ENCODE measurements at places on chromosomes 5 and 9. TPM values are rescaled to one million over a fixed set of nuclear protein-coding genes. Genes with fewer than 3 reads are reported as not detected.
A peak's percentile ranks its signal among the peaks of the same experiment; 100 is the strongest.

DNA sequence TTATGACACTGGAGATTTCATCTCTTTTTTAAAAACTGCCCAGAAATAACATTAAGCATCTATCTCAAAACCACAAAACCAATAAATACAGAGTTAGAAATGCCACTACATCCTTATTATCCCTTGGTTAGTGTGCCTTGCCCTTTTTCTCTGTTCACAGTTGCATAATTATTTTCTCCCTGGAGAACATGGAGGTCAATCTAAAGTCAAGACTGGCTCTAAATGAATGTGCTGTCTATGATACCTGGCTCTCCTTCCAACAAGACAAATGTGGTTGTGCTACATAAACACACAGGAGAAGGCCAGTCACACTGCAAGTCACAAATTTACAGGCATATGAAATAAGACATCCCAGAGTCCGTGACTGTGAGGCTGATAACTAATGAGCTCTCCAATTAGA lies 2.8 kb downstream of the FBN2 start:
- no peak for DNase-seq

DNA sequence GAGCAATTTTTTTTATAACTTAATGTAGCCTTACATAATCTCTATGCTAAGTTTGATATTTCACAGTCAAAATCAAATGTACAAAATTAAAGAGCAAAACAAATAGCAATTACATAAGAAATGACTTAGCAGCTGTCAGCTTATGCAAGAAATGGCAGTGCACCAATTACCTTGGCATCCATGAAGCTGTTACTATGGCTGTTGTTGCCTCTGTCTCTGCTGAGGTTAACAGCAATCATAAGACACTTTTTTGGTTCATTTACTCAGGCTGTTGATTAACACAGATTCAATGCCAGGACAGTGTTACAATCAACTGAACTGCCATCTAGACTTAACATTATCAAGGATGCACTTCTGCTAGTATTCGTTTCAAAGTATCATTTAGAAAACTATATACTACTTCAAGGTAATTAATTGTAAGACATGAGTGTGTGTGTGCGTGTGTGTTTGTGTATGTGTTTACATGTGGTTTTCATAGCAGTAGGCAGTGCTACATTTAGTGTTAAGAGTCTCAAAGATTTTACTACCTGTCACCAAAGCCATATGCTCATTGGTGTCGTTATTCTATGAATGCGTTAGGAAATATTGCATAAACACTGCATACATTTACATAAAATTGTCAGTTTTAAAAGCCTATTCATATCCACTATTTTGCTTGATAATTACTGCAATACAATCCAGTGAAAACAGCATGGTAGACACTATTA lies 1084.2 kb upstream of the COX7C start:
- no peak for DNase-seq

DNA sequence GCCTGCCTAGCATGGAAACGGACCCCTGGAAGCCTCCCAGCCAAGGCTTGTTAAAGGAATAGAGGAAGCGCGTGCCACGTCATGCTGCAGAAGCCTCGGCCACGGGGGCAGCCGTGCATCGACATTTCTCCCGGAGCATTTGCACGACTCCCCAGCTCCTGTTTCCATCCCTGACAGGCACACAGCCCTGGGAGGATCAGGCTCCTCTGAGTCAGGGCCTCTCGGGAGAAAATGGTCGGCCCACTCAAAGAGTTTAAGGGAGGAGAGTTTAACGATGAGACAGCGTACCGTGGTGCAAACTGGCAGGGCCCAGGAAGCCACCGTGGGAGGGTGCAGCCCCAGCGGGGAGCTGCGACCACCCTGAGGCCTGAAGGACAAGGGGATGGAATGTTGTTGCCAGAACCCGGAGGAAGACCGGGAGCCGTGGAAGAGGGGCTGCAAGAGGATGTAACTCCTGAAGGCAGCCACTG lies 213.6 kb downstream of the PAX5 start:
- DNase-seq = peak; percentile 20

DNA sequence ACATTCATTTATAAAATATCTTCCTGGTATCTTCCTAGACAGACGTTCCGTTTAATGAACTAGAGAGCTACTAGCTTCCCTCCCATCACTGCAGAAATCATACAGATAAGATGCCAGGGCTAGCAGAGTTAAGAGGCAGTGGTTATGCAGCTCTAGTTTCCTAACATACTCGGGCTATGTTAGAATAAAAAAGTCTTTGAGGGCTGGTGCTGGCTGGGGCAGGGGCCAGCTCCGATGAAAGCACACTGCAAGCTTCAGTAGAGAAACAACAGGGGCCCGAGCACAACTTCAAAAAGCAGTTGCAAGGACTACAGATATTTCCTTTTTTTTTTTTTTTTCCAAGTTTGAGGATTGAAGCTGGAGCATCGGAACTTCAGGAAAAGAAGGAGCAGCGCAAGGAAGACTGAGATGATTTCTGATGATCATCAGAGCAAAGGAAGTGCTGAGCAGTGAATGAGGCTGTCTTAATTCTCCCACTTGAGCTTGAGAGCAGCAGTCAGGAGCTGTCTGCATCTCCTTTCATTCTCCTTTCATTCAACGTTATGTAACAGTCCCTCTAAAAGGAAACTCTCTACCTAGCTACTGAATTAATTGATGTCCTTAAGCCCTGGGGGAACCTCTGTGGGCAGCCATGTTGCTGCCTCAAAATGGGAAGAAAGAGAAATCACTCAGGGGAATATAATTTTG lies 47.6 kb upstream of the ADCY2 start:
- DNase-seq = no peak

- DNase-seq = no peak
Measured at GRCh38 chr5:50875002-50875344, 208.5 kb downstream of the PARP8 start.

DNA sequence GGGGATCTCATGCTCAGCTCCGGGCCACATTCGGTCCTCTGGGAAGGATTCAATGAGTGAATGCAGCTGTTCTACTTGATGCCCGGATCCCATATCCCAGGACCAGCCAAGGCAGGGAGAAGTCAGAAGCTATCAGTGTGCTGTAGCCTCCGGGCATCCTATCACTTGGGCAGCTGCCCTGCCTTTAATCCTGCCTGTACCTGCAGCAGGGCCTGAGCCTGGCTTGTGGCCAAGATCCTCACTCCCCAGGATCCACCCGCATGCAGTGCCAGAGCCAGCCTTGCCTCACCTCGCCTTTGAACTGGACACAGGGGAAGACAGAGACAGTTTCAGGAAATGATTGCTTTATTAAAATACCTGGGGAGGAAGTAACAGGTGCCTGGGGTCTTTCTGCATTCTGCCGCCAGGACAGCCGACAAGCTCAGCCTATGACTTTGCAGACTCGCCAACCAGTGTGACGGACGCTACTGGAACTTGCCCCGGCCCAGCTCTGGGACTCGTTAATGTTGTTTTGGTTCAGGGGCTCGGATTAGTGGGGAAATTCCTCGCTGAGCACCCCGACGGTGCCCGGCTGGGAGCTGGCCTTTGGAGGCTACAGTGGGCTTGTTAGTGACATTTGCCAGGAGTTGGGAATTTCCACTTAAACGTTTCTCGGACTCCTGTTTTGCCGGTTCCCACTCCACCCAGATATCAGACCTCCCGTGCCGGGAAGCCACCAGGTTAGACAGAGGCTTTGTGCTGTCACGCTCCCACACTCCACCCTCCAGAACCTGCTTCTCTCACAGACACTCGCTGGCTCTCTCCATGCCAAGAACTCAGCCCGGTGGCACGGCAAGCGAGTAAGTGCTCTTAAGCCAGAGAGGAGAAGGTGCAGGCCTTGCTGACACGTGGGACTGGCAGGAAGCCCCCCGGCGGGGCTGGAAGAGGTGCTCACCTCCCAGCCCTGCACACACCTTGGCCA lies 721 bp downstream of the PTGES start:
- no peak for DNase-seq

GRCh38 chr5:153153086-153153485 lies 337.4 kb upstream of the GRIA1 start:
- no peak for DNase-seq

DNA sequence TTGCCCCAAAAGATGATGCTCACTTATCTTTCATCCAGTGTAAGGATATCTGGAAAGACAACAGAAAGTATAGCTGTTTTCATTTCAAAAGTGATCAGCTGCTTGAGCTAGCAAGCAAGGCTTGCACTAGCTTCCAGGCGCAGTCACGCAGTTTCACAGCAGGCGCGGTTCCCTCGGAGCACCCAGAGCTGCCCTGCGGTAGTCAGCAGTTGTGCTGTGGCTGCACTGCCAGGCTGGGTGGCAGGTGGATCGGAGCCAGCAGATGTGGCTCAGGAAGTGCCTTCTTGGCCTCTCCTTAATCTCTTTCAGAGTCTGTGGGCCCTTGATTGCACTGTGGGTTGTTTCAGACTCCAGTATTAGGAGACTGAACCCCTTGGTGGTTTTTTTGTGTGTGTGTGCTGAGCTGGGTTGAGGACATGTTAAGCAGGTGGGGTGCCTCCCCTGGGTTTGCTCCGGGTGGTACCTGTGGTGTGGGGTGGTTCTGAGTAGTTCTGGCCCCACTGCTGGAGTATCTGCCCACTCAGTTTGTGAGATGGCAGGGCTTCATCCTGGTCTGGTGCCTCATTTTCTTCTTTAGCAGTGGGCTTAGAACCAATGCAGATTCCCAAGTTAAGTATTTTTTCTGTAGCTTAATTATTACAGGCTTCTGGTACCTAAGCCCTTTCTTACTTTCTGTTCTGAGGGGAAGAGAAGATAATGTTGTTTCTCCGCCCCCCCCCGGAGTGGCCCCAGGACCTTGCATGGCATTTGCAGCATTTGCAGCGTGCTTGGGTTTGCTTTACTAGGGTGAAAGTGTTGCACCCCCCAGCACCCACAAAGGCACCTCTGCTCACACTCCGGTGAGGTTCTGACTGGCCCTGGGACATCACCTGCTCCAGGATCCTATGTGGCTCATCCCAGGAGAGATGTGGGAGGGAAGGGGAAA lies 16.4 kb downstream of the TENT4A start:
- no peak for DNase-seq

DNA sequence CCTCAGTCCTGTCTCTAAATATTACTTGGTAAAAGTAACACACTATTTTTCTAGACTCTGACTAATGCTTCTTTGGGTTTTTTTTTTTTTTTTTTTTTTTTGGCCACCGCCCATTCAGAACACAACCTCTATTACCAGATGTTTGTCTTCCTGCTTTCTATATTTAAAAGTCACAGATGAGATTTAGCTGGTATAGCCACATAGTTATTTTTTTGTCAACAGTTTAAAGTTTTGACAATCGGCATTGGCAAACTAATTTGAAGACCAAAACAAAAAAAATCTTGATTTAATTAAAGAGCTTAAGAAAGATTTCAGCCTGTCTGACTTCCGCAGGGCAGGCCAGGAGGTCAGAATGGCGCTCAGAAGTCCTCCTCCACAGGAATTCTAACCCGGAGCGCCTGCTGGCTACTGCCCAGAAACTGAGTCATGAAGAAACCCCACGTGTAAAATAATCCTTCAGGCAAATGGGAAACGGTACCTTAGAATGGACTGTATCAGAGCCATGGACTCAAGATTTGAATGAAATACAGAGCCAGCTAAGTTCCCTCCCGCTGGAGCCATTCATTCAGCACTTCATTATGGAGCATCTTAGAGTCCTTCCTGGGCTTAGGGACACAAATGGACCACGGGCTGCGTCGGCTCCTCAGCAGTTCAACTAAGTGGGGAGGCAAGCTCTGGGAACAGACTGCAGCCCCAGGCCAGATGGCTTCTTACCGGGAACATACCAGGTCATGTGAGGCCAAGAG lies 55.6 kb downstream of the PTPDC1 start:
- DNase-seq = peak; percentile 68

GRCh38 chr5:54523534-54523933 lies 6.0 kb downstream of the SNX18 start:
- no peak for DNase-seq

GRCh38 chr5:140196115-140196814 lies 21.3 kb downstream of the CYSTM1 start:
- DNase-seq = no peak

GRCh38 chr9:126672634-126673284 lies 59.0 kb downstream of the LMX1B start:
- DNase-seq = no peak

GRCh38 chr9:113380869-113381378 lies 4.1 kb upstream of the HDHD3 start:
- no peak for DNase-seq

GRCh38 chr9:134811673-134812342 lies 68.8 kb upstream of the FCN2 start:
- no peak for DNase-seq

GRCh38 chr5:141211-141610 lies 49.2 kb downstream of the PLEKHG4B start:
- DNase-seq = no peak

- DNase-seq = no peak
Measured at GRCh38 chr5:142981886-142982820, 212.0 kb downstream of the ARHGAP26 start.

- no peak for DNase-seq
Measured at GRCh38 chr5:84287951-84288350, 96.7 kb downstream of the EDIL3 start.

DNA sequence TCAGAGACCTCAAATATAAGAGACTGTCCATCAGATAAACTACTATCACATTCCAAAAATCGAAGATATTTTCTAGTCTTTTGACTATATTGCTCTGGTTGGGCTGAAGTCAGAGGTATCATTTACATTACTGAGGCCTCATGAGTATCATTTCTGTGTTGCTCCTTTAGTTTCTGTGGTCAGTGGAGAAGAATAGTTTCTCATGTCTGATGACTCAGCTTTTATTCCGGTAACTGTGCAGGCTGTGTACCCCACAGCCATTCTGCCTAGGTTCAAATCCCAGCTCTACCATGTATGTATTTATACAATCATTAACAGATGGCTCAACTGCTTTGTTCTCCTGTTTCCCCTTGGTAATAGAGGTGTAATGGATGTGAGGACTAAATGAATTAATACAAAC lies 179.3 kb downstream of the ALDH1A1 start:
- DNase-seq = no peak

DNA sequence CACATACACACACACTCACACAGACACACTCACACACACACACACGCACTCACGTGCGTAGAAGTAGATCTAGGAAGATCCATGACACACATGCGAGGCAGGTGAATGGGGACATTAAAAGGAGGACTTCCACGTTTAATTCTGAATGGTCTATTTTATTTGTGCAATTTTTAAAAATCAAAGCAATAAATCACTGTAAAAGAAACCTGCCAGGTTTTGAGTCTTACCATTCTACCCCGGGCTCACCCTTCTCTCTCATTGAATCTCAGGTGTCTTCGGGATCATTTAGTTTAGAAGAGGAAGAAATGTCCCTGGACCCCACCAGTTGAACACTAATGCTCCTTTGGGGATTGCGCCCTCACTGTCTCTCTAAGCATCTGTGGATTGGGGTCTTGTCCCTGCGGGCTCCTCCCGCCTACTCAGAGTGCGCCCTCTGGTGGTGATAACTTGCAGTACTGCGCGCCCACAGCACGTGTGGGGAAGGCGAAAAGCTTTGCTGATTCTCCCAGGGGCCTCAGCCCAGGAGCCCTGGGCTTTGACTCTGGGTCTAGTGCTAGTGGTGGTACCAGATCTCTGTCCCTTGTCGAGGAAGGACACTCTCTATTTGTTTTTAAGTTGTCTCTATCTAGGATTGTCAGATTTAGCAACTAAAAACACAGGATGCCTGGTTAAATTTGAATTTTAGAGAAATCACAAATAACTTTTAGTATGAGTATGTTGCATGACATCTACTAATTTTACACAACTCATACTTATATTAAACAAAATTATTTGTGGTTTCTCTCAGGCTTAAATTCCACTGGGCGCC lies 34.8 kb downstream of the BOD1 start:
- DNase-seq = no peak

Gene FBP2
- polyA plus RNA-seq = not detected

Gene C5orf52
- polyA plus RNA-seq = not detected

Gene SPINK13
- 1.2 TPM for polyA plus RNA-seq

Gene CCNJL
- 7.8 TPM for polyA plus RNA-seq

Gene DCTN3
- polyA plus RNA-seq = 108 TPM

Gene MARCOL
- not detected for polyA plus RNA-seq

Gene TNFSF8
- 0.47 TPM for polyA plus RNA-seq

Gene CNTNAP3B
- 16.7 TPM for polyA plus RNA-seq

Gene PTPN3
- 41.1 TPM for polyA plus RNA-seq

Gene SEMA6A
- 48.5 TPM for polyA plus RNA-seq

All from renal cortex interstitium (tissue), 15 donors.